ENCODE measurements at places on chromosomes 1 and 21.

DNA sequence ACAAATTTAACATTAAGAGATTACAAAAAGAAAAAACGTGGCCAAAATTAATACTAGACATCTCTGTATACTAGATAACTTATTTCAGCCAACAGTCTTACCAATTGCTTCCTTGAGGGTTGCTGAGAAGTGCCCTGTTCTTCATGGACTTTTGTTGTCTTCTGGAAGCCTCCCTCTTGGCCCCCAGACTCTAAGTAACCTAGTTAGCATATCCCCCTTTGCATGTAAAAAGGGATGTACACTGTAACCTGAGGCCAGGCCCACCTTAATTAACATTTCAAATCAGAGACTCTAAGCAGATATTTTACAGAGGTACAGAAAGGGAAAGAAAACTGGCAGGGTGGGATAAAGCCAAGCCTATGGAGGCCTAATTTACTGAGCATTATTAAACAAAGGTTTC, 1047.3 kb downstream of the ADGRL2 start:
- no peak for DNase-seq

- no peak for DNase-seq
Observed at GRCh38 chr21:15775291-15775690, 45.5 kb downstream of the USP25 start.

DNA sequence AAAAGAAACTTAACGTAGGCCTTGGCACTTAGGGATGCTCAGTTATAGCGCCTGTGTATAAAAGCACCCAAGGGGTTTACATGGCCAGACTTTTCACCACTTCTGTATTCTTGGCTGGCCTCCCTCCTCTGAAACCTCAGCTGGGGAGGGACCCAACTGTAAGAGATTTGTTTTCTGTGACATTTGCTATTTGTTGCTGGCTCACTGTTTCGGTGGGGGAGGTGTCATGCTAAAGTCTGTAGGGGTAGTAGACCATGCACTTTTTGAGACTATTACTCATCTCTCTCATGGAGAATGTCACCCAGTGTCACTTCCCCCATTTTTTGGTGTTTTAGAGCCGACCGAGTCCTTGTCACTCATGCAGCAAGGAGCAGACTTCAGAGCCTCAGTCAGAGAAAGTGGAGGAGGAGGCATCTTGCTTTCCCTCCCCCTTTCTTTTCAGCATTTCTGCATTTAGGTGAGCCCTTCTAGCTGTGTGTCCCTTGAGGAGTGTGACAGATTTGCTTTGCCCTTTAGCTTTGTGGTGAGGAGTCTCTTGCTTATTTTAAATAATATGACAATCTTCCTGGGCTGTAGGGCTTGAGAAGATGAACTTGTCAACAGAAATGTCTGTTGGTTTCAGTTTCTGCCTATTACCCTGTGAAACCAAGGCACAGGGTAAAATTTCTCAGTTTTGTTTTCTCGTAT, 160.1 kb downstream of the FASLG start:
- DNase-seq, result no peak

- DNase-seq, result no peak
Observed at GRCh38 chr1:52142220-52143183, 613 bp downstream of the ZFYVE9 start.

GRCh38 chr1:223245983-223246382, 102.9 kb upstream of the TLR5 start:
- no peak for DNase-seq

DNA sequence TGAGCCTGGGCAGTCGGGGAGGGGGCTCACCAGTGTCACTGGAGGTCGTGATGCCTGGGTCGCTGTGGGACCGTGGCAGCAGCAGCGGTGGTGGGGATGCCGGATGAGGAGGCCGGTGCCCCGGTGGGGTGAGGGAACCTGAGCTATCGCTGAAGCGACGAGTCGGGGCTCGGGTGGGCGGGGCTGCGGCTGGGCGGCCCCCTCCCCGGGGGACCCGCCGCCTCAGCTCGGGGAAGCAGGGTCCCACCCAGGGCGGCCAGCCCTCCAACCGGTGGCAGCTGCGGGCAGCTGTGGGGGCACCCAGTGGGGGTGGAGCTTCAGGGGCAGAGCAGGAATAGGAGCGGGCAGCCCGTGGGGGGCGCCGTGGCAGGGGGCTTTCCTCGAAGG, 5.0 kb downstream of the ENTREP3 start:
- DNase-seq, result no peak

- no peak for DNase-seq
Observed at GRCh38 chr1:188822248-188822647, 1655.4 kb downstream of the BRINP3 start.

DNA sequence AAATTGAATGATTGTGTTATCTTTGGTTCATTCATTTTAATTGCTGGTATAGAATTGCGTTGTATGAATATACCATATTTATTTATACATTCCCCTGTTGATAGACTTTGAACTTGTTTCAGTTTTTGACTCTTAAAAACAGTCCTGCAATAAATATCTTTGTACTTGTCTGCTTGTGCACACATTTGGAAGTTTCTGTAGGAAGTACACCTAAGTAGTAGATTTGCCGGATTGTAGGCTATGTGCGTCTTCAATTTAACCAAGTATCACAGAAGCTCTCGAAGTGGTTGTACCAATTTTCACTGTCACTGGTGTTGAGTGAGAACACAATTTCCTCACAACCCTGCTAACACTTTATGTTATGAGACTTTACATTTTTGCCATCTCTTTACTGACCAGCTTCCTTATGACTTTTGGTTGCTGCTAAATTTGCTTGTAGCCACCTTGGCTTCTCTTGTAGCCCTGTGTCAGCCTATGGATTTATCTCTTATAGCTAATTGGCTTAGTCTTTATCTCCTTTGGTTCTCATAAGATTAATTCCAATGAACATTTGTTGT, 2.2 kb downstream of the TTC3 start:
- no peak for DNase-seq

DNA sequence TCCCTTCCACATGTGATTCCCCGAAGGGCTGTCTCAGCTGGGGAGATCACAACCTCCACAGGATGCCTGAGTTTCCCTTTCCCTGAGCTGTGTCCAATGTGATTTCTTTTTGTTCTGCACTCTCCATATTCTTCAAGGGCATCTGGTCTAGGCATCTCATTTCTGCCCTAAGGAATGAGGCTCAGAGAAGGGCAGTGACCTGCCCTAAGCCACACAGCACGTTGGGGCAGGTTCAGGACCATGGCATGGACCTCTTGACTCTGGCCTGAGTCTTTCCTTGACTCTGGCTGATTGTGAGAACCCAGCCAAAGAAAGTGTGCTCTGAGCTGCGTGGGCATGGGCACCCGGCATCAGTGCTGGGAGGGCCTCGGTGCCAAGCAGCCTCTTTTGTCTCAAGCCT, 590.3 kb downstream of the PTPRU start:
- no peak for DNase-seq

DNA sequence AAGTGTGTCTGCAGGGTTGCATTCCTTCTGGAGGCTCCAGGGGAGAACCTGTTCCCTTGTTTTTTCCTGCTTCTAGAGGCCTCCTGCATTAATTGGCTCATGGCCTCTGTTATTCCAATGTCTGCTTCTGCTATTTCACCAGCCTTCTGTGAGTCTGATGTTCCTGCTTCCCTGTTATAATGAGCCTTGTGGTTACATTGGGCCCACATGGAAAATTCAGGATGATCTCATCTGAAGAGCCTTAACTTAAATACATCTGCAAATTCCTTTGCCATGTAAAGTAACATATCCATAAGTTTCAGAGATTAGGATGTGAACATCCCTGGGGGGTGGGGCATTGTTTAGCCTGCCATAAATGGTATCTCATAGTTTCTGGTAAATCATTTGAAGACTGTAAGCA, 181.1 kb downstream of the RWDD3 start:
- no peak for DNase-seq

GRCh38 chr1:7560601-7561181, 210.4 kb upstream of the VAMP3 start:
- no peak for DNase-seq

DNA sequence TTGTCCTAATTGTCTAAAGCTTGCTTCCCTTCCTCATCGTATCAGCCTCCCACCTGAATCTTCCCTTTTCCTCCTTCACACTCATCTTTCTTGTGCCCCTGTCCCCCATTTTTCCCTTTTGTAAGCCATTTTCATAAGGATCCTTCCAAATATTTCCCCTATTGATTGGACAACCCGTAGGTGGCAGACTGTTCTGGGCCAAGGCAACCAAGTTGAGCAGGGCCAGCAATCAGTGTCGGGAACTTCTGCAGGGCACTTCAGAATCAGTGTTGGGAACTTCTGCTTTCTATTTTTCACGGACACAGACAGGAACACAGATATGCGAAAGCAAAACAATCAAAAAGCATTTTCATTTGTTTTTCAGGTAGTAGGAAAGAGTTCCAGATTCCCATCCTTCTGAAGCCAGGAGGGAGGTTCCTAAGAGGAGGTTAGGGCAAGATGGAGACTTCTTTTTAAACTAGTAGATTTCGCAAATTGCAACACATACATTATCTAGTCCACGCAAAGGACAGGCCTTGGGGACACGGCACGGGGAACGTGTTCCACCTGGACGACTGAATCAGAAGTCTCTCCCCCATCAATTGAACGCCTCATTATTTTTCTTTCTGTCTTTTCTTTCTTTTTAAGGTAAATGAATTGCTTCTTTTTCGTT, 691 bp upstream of the MPZL1 start:
- DNase-seq, result peak; percentile 60

All from A549 (cell line).